ENCODE measurements at places on chromosomes 13 and 19. TPM values are rescaled to one million over a fixed set of nuclear protein-coding genes. Genes with fewer than 3 reads are reported as not detected.

The EDNRB gene
- total RNA-seq, result 25.6 TPM

The ZIC2 gene
- total RNA-seq, result not detected

The EXOC3L2 gene
- total RNA-seq, result 1.8 TPM

The RRAS gene
- 116 TPM for total RNA-seq

The ELANE gene
- total RNA-seq, result 0.58 TPM

The AMER2 gene
- not detected for total RNA-seq

The PLVAP gene
- total RNA-seq, result 36.9 TPM

The LRRC63 gene
- not detected for total RNA-seq

The CAMSAP3 gene
- total RNA-seq, result 0.60 TPM

The PCDH9 gene
- total RNA-seq, result 14.7 TPM

The HCN2 gene
- 21.9 TPM for total RNA-seq

The SOX1 gene
- not detected for total RNA-seq

The COX7A1 gene
- 2,839 TPM for total RNA-seq

The CCDC70 gene
- not detected for total RNA-seq

The SWSAP1 gene
- 1.1 TPM for total RNA-seq

The ZNF415 gene
- 21.0 TPM for total RNA-seq

The ZNF611 gene
- 7.0 TPM for total RNA-seq

The MIA gene
- not detected for total RNA-seq

Data from left ventricle myocardium inferior (tissue), 1 donor.